Naive thymus-derived CD4-positive, alpha-beta T cell (primary cell): ENCODE measurements at places on chromosomes 3 and 15. TPM values are rescaled to one million over a fixed set of nuclear protein-coding genes. Genes with fewer than 3 reads are reported as not detected.

DNA sequence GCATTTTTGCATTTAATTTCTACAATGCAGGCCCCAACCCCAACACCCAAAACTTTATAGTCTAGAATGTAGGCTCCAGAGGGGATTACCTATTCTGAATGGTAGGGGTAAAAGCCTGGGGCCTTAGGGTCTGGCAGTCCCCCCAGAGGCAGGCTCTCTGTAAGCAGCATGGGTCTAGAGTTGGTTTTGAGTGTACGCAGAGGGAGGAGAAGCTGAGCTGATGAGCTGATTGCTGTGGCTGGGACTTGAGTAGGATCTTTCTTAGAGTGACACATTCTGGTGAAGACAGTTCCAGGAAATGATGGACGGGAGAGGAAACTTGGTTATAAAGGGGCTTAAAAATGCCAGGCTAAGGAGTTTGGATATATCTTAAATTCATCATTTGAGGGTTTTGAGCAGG is 2.1 kb downstream of the LPP start:
- no peak for DNase-seq

GRCh38 chr15:52112203-52112750 is 298 bp downstream of the BCL2L10 start:
- peak; percentile 53 for DNase-seq

KNL1 gene
- 0.16 TPM for total RNA-seq

- no peak for DNase-seq
Measured at GRCh38 chr3:147416931-147417330, 7.8 kb downstream of the ZIC1 start.

DLEC1 gene
- total RNA-seq: 5.6 TPM

DNA sequence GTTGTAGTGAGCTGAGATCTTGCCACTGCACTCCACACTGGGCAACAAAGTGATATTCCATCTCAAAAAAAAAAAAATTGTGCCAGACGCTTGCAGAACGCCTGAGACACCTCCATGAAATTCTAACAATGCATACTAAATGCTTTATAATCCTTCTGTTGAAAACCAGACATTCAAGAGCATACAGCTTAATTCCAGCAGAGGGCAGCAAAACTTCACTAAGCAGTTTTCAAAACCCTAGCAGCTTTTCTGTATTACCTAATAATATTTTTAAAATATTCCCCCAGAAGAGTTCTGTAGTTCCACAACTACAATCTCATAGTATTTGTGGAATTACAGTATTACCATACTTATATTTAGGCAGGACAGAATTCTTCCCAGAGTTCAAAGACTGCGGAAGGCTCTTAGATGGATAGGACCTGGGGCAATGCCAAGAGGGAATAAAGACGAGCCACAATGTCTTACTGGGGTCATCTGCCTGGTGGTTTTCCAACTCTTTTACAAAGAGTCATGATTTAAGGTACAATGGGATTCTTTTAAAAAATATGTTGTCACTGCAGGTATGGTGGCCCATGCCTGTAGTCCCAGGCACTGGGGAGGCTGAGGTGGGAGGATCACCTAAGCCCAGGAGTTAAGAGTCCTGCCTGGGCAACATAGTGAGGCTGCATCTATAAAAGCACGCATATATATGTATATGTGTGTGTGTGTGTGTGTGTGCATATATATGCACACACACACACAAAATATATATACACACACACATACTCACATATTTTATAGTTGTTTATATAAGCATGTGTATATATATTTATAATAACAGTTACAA is 19.6 kb upstream of the TASOR start:
- no peak for DNase-seq

GRCh38 chr15:72358650-72359171 is 17.1 kb downstream of the HEXA start:
- DNase-seq: no peak

DNA sequence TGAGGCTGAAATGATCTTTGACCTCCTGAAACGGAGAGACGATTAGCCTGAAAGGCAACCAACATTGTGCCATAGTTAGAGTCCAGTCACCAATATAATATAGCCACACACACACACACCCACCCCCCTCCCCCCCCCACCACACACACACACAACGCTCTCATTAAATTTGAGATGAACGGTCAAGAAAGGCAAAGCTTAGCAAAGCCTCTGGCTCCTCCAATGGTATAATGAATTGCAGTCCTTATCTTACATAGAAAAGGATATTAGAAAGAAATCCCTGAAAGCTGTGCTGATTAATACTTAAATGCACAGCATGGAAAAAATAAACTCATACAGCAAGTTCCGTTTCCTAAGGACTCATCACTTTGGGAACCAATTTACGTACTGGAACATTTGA is 876 bp upstream of the ZNF385D start:
- no peak for DNase-seq

NME9 gene
- 0.69 TPM in 1 of 2 replicates, not detected in the other for total RNA-seq

GRCh38 chr3:45567730-45568172 is 26.8 kb upstream of the LIMD1 start:
- DNase-seq: peak; percentile 23

DNA sequence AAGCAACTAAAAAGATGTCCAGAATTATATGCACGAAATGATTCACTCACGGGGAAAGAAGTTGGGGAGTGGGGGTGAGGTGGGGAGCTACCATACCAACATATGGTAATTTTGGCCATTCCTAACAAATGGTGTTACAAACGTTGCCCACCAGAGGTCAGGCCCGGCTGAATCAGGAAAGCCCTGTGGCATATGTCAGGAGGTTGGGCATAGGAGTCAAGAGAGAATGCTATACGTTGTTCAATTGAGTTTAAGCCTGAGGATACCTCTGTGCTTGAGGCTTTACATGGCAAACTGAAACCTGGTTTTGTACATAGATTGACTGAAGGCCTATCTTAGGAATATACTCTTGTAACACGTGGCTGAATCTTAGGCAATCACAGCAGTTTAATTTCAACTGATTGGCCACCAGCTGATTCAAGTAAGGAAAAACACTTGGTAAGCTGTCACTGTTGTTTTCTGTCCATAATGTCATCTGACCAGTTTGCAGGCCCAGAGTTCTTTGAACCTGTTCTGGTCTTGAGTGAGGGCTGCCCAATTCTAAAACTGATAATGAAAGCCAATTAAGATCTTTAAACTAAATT is 23.4 kb upstream of the SLC2A2 start:
- DNase-seq: peak; percentile 11

SERPINI2 gene
- not detected for total RNA-seq

VWA5B2 gene
- not detected for total RNA-seq

THPO gene
- not detected for total RNA-seq

DNA sequence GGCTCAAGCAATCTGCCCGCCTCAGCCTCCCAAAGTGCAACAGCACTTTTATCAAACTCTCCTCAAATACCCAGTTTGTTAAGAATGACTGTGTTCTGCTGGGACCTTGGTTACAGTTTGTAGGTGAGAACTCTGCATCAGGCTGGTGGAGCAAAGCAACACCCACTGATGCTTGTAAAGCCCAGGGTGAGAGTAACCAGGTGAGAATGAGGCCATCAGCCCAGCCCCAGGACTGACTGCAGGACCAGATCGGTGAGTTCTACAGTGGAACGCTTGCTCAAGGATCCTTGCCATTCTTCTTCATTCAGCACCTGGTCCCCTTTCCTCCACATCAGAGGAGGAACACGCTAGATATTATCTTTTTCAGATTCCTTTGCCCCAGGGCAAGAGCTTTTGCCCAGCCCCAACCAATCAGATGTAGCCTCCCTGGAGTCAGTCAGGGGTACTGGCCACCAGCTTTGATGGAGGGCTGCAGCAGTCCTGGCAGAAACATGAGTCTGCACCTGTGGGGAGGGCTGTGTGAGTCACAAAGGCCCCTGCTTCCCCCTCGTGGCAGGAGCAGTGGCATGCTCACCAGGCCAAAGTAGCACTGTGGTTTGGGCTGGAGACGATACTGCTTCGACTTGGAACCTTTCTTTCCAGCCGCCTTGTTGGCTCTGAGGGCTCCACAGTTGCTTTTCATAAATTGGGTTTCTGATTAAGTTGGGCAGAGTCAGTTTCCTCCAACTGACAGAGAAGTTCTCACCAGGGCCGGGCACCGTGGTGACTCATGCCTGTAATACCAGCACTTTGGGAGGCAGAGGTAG is 3.5 kb upstream of the SHISA5 start:
- peak; percentile 72 for DNase-seq

- no peak for DNase-seq
Measured at GRCh38 chr3:14921811-14922705, 25.3 kb upstream of the NR2C2 start.

SLC22A13 gene
- total RNA-seq: 0.59 TPM

ATP8B4 gene
- total RNA-seq: 5.0 TPM

- DNase-seq: peak; percentile 46
Measured at GRCh38 chr3:156643729-156644389, 30.5 kb upstream of the TIPARP start.

ISLR2 gene
- not detected in 2 replicates for total RNA-seq

DNA sequence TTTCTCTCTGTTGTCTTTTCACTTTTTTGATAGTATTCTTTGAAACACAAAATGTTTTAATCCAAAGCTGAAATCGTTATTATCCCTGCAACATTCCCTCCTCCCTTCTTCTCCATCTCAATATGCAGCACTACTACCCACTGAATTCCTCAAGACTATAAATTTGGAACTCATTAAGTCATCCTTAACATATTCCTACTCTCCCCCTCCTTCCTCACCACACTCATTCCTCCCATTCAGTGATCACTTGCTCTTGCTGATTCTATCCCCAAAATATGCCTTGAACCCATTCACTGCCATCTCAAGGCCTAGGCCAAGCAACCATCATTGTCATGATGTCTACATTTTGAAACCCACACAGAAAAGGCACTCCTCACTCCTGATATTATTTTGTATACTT is 2.4 kb upstream of the PIK3R4 start:
- DNase-seq: no peak

DNA sequence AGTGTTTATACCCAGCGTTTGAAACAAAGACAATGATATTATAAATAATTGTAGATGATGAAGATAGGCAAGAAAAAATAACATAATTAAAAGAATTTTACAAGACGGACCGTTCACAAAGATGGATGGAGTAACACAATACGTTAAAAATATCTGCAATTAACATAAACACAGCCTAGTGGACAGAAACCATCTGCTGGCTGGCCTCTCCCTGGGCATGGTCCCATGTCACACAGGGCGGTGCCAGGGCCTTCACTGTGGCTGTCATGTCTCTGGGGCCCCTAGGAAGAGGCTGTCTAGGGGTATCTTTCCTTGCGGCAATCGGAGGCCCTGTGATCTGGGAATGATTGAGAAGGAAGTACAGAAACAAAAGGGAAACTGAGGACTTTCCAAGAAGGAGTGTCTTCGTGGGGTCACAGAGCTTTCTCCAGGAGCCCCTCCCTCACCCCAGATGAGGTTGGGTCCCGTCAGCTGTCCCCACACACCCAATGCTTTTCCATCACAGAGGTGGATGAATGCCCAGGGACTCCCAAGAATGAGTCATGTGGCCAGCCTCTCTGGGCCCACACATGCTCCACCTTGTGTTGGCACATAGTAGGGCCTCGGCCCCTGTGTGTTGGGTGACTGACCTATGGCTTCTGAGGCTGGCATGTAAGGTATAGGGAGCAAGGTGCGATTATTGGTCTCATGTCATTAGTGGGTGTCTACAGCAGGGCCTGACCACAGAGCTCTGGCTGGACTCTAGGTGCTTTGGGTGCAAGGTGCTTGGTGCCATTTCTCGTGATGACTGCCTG is 87.1 kb downstream of the DNAJB8 start:
- no peak for DNase-seq
